ENCODE measurements at places on chromosomes 11 and 22.
A peak's percentile ranks its signal among the peaks of the same experiment; 100 is the strongest.

GRCh38 chr22:32265882-32266767 lies 11.0 kb upstream of the SLC5A4 start:
- peak; percentile 53 for DNase-seq

DNA sequence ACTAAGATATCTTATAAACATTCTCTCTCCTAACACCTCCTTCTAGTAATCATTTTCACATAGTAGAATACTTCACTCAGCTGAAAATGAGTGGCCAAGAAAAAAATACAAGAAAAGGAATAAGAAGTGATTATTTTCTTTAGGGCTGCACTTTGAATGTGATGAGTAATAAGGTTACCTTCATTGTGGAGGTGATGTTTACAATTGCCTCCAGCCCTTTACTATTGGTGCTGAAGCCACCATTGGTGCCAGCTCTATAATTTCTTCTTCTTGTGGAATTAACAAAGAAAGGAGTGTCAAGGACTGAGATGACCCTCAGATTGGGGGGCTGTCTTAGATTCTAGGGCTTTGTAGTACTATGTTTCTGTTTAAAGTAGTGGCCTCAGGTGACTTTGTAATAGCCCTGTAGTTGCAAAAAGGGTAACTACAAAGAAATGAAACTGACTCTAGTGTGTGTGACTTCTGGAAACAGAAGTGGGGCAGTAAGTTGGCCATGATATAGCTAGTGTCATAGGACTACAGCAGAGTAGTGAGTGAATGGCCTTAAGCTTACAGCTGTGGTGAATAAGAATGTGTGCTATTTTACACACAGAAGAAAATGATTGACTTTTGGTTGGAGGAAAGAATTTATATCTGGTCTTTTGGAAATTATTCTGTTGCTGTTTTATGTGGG lies 287.2 kb downstream of the TMEM135 start:
- DNase-seq, result no peak

DNA sequence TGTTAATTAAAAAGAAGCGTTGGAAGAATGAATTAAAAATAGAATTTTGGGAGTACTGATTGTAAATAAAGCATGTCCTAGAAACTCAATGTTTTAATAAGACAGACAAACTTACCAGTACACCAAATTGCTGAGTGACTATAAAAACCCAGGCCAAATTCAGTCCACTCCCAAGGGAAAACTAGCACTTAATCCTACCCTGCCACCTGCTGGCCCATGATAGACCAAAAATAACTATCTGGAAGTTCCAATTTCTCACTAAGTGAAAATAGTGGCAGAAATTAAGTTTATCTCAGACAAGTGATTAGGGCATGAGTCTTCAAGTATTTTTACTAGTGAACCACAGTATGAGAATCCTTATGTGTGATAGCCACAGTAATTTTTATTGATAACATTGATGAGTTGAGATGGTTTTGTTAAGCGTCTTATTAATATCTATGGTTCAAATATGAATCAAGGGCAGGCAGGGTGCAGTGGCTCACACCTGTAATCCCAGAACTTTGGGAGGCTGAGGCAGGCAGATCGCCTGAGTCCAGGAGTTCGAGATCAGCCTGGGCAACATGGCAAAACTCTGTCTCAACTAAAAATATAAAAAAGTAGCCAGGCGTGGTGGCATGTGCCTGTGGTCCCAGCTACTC lies 9.8 kb upstream of the DDX10 start:
- DNase-seq, result peak; percentile 37

- no peak for DNase-seq
These were observed 5.3 kb downstream of the OMP start for GRCh38 chr11:77107950-77108349.

DNA sequence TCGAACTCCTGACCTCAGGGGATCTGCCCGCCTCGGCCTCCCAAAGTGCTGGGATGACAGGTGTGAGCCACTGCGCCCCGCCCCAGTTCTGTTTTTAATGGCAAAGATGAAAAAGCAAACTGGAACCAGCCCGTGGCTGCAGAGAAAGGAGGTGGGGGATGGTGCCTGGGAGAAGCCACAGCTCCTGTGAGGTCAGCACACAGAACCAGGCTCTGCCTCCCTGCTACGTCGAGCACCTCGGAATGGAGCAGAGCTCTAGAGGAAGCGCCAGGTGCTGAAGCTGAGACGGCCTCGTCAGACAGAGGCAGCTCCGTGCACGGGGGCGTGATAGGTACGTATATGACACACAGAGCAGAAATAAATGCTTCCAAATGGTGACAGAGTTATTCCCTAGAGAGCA lies 8.5 kb downstream of the DRD4 start:
- no peak for DNase-seq

GRCh38 chr11:58830673-58831301 lies 13.7 kb downstream of the GLYATL2 start:
- no peak for DNase-seq

DNA sequence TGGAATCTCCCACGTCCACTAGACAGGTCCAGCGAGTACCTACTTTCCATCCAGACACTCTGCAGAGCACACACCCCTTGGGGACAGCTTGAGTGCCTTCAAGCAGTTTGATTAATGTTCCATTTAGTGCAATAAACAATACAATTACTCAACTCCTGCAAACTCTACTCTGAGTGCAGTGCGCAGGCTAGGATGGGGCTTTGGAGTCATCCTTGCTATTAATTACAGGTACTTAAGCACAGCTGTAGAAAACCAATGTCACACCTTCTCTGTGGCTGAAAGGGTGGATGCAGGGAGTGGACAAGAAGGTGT lies 82.6 kb downstream of the MN1 start:
- no peak for DNase-seq

GRCh38 chr11:58647866-58648265 lies 25.4 kb downstream of the CNTF start:
- no peak for DNase-seq

DNA sequence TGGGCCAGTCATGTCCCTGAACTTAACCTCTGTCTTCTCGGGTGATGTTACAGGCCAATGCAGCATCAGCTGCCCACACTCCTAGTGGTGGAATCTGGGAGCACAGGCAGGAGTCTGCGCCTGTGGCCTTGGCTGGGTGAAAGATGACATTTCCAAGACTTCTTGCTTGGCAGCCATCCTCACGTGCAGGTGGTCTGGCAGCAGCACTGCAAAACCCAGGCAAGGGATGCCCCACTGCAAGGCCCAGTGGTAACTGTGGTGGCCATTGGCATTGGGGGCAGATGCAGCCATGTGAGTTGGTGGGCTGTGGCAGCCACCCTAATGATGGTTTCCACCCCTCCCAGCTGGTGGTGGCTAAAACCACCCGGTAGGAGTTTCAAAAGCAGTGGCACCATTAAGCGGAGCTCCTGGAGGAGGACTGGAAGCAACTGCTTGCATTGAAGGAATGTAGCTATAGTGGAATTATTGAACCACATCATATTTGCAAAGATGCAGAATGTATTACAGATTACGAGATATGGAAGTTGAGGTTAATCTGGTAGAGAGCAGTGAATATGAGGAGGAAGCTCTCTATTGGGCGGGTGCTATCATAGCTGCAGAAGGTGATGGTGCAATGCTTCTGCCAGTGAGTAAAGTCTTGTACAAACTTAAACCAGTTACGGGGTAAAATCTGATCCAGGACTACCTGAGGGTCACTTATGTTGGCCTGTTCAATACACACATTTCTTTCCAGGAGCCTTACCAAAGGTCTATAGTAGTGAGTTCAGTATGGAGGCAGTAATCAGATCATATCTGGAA lies 120.7 kb upstream of the TOP3B start:
- DNase-seq, result no peak
